ENCODE measurements at places on chromosomes 13 and 19. TPM values are rescaled to one million over a fixed set of nuclear protein-coding genes. Genes with fewer than 3 reads are reported as not detected.

Gene CBY2
- total RNA-seq, result not detected

Gene DMAC2
- total RNA-seq, result 86.5 TPM

Gene SLC7A1
- total RNA-seq, result 81.6 TPM

Gene SLITRK6
- 1.3 TPM for total RNA-seq

Gene MAST1
- total RNA-seq, result 22.2 TPM

DNA sequence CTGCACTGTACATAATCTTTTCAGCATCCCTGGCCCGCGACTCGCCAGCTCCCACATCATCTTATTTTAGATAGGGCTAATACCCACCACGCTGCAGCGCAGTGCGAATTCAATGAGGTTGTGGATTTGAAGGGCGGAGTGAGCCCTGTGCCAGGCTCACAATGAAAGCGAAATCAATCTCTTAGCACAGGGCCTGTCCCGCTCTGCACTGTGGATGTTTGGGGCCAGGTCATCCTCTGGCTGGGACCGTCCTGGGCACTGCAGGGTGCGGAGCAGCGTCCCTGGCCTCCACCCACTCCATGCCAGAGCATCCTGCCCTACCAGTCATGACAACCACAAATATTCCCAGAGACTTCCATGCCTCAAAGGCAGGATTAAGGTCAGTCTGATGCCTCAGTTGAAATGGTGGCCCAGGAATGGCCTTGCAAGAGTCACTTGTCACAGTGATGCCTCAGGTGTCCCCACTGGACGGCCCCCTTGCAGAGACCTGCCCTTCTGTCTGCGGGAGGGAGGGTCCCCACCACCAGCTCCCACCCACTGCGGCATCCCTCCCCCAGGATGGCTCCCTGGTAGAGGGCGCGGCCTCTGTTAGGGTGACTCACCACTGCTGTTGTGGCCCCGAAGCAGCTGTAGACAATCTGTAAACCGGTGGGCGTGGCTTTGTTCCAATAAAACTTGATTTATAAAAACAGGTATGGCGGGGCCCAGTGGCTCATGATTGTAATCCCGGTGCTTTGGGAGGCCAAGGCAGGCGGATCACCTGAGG, 5.6 kb downstream of the UHRF1 start:
- H3K27ac ChIP-seq, result peak overlapping the region; percentile 12
- H3K36me3 ChIP-seq, result peaks cover 77% of the 10 kb centered on the region
- H3K27me3 ChIP-seq, result no peaks in the 10 kb centered on the region
- H3K4me1 ChIP-seq, result peaks cover 34% of the 10 kb centered on the region
- DNase-seq, result peak; percentile 72
- H3K4me3 ChIP-seq, result no peak overlapping the region

GRCh38 chr13:53198736-53199135, 170.1 kb downstream of the OLFM4 start:
- H3K27me3 ChIP-seq, result no peaks in the 10 kb centered on the region
- H3K36me3 ChIP-seq, result no peaks in the 10 kb centered on the region
- no peak for DNase-seq
- H3K4me3 ChIP-seq, result no peak overlapping the region

DNA sequence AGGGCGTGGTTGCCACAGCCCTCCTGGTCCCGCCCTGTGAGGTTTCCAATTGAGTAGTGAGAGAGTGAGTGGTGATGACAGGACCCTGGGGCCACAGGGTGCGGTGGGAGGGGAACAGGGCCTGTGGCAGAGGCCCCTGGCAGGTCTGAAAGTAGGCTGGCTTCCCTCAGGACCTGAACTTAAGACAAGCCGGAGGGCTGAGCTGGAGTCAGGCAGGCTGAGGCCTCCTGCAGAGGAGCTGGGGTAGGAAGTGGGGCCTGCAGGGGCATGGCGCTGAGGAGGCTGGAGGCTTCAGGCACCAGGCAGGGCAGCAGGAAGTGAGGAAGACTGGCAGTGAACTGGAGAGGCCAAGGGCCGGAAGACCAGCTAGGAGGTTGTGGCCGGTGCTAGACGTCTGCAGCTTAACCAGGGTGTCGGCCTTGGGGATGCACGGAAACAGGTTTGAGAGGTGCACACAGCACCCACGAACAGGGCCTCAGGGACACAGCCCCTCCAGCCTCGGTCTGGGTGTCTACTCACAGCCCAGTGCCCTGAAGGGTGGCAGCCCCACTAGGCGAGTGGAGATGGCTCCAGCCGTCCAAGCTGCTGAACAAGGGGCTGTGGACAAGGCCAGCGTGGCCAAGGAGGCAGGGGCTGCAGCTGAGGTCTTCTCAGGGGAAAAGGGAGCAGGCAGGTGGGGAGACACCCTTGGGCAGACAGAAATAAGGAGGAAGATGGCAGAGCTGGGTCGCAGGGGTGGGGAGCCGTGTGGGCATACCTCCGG, 17.8 kb downstream of the POP4 start:
- no peaks in the 10 kb centered on the region for H3K36me3 ChIP-seq
- peaks cover 15% of the 10 kb centered on the region for H3K27me3 ChIP-seq
- no peak for DNase-seq

- no peaks in the 10 kb centered on the region for H3K27me3 ChIP-seq
- no peak overlapping the region for H3K27ac ChIP-seq
- no peaks in the 10 kb centered on the region for H3K4me1 ChIP-seq
Observed at GRCh38 chr13:75384879-75385707, 96.9 kb downstream of the TBC1D4 start.

DNA sequence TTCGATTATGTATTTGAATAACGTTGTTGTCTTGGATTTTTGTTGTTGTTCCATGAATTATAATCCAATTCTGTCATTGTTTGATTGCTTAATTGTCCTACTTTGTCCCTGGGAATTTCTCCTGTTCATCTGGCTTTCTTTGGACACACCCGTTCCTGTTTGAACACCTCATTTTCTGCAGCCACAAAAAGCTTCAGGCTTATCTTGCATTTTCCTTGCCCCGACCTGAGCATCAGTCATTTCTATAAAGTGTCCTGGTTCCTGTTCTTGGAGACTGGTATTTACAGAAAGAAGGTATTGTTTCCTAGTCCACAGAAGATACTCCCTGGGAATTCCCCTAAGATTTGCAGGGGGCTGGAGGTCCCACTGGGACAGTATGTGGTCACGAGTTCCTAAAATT, 731.8 kb upstream of the ARGLU1 start:
- no peaks in the 10 kb centered on the region for H3K4me1 ChIP-seq
- no peak overlapping the region for H3K4me3 ChIP-seq
- no peak for DNase-seq
- H3K27ac ChIP-seq, result no peak overlapping the region
- H3K27me3 ChIP-seq, result no peaks in the 10 kb centered on the region

- H3K4me3 ChIP-seq, result no peak overlapping the region
- no peak for DNase-seq
- no peaks in the 10 kb centered on the region for H3K36me3 ChIP-seq
- no peaks in the 10 kb centered on the region for H3K4me1 ChIP-seq
Observed at GRCh38 chr13:59144700-59145099, 1019.0 kb downstream of the DIAPH3 start.

- H3K27ac ChIP-seq, result peak overlapping the region; percentile 32
- H3K4me3 ChIP-seq, result no peak overlapping the region
- peaks cover 24% of the 10 kb centered on the region for H3K36me3 ChIP-seq
- DNase-seq, result no peak
- no peaks in the 10 kb centered on the region for H3K4me1 ChIP-seq
Observed at GRCh38 chr19:48379058-48379457, 12.3 kb downstream of the KDELR1 start.

DNA sequence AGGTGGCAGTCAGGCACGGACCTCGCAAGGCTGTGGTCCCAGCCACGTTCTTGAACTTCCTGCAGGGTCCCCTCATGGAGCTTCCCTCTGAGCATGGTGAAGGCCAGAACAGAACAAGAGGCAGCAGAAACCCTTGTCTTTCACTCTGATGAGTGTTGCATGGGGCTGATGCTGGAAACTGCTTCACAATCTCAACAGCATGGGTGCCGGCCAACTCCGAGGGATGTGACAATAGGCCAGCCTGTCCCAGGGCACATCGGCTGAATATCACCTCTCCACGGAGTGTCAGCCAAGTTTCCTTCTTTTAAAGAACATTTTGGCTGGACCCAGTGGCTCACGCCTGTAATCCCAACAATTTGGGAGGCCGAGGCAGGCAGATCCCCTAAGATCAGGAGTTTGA, 173.9 kb downstream of the FOXO1 start:
- no peak for DNase-seq
- peaks cover 3% of the 10 kb centered on the region for H3K27me3 ChIP-seq
- no peaks in the 10 kb centered on the region for H3K4me1 ChIP-seq
- no peaks in the 10 kb centered on the region for H3K36me3 ChIP-seq
- no peak overlapping the region for H3K4me3 ChIP-seq

GRCh38 chr19:14510311-14511228, 7.6 kb downstream of the DNAJB1 start:
- H3K4me1 ChIP-seq, result no peaks in the 10 kb centered on the region
- no peak overlapping the region for H3K4me3 ChIP-seq
- DNase-seq, result no peak

- H3K36me3 ChIP-seq, result no peaks in the 10 kb centered on the region
- DNase-seq, result no peak
- H3K27ac ChIP-seq, result no peak overlapping the region
- H3K27me3 ChIP-seq, result no peaks in the 10 kb centered on the region
- no peaks in the 10 kb centered on the region for H3K4me1 ChIP-seq
Observed at GRCh38 chr13:23790577-23791170, 98.5 kb downstream of the MIPEP start.

DNA sequence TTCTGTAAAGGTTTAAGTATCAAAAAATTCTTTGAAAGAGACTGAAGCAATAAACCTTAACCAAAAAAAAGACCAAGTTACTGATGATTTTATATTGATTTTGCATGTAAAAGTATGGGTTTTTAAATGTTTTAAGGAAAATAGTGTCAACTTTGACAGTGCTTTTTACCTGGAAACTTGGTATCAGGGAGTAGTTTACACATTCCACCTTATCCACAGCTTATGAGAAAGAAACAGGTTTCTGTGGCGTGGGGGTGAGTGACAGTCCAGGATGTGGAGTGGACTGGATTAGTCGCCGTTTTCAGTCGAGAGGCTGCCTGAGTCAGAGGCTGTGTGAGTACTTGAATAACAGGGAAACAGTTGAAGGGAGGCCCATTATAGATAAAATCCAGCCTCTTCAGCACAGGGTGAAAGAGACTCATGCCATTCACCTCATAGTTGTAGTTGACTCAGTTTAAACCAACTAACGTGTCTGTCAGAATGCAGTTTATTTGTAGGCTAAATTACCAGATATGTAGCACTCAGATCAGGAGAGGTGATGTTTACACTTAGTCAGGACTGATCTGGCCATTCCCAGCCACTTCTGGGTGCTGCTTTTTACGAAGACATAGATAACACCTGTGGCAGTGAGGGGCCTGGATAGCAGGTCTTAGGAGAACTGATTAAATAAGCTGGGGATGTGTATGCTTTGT, 595 bp upstream of the GPR183 start:
- no peak overlapping the region for H3K27ac ChIP-seq
- H3K36me3 ChIP-seq, result no peaks in the 10 kb centered on the region
- no peak for DNase-seq
- H3K4me3 ChIP-seq, result no peak overlapping the region
- H3K27me3 ChIP-seq, result no peaks in the 10 kb centered on the region

DNA sequence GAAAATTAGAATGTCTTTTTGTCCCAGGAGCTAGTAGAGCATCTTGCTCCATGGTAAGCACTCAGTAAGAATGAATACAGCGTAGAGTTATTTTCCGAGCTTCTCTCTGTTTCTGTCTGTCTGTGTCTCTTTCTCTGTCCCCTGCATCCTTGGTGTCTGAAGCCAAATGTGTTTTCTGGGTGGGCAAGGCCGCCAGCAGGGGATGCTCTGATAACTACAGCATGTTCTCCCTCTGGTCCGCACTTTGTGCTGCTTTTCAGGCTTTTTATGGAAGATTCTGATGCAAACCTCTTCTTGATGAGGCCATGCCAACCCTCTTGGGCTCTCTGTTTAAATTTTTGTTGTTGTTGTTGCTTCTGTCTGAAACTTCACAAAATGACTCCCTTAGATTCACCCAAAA, 142.8 kb upstream of the UBL3 start:
- H3K36me3 ChIP-seq, result no peaks in the 10 kb centered on the region
- no peak overlapping the region for H3K4me3 ChIP-seq
- peak; percentile 7 for DNase-seq
- H3K27ac ChIP-seq, result no peak overlapping the region

- no peak overlapping the region for H3K4me3 ChIP-seq
- DNase-seq, result no peak
- no peaks in the 10 kb centered on the region for H3K27me3 ChIP-seq
- H3K36me3 ChIP-seq, result no peaks in the 10 kb centered on the region
- no peak overlapping the region for H3K27ac ChIP-seq
Observed at GRCh38 chr13:32549788-32550187, 11.2 kb upstream of the N4BP2L2 start.

- H3K27me3 ChIP-seq, result peaks cover 28% of the 10 kb centered on the region
- H3K36me3 ChIP-seq, result no peaks in the 10 kb centered on the region
- no peak overlapping the region for H3K27ac ChIP-seq
- no peak for DNase-seq
Observed at GRCh38 chr13:112907871-112908331, 61.1 kb upstream of the MCF2L start.

- peaks cover 25% of the 10 kb centered on the region for H3K4me1 ChIP-seq
- DNase-seq, result peak; percentile 53
- H3K27me3 ChIP-seq, result no peaks in the 10 kb centered on the region
Observed at GRCh38 chr13:21297447-21297846, 121.0 kb downstream of the MRPL57 start.

DNA sequence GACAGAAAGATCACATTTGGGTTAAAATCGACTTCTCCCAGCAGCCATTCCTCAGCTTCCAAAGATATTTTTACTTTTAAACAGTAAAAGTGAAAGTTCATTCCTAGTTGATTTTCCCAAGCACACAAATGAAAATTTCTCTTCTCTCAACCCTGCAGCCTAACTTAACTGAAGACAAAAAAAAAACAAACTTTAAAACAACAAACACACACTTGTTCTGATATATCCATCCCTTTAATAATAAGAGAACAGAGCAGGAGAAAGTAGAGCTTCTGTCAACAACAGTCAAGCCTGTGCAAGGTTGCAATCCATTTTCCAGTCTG, 72.9 kb downstream of the STK24 start:
- no peak overlapping the region for H3K4me3 ChIP-seq
- no peaks in the 10 kb centered on the region for H3K36me3 ChIP-seq
- no peak for DNase-seq
- H3K27me3 ChIP-seq, result no peaks in the 10 kb centered on the region
- no peak overlapping the region for H3K27ac ChIP-seq
- peaks cover 31% of the 10 kb centered on the region for H3K4me1 ChIP-seq

DNA sequence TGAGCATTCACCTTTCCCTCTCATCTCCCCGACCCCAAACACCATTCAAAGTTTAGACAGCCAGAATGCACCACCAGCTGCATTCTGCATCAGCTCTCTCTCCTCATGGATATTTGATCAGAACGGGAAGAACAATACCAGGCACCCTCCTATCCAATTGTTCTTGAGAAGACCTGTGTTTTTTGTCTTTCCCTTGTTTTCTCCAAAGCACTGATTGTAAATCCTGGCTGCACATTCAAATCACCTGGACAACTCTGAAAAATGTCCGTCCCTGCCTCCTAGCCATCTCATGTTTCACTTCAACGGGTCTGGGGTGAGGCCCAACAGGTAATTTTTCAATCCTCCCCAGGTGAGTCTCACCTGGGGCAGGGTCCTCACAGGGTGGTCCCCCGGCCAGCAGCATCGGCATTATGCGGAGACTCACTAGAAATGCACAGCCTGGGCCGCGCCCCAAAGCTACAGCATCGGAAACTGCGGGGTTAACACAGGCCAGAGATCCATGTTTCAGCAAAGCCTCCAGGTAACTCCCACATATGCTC, 5.5 kb downstream of the IRS2 start:
- peaks cover 87% of the 10 kb centered on the region for H3K36me3 ChIP-seq
- H3K27ac ChIP-seq, result peak overlapping the region; percentile 97
- H3K27me3 ChIP-seq, result no peaks in the 10 kb centered on the region
- peaks cover 17% of the 10 kb centered on the region for H3K4me1 ChIP-seq

- no peaks in the 10 kb centered on the region for H3K36me3 ChIP-seq
- H3K4me3 ChIP-seq, result no peak overlapping the region
- DNase-seq, result no peak
- H3K27ac ChIP-seq, result no peak overlapping the region
Observed at GRCh38 chr13:31827707-31828106, 88.4 kb downstream of the RXFP2 start.
